ENCODE measurements at places on chromosomes 11 and 22.

- peaks cover 7% of the 10 kb centered on the region for H3K36me3 ChIP-seq
- H3K27ac ChIP-seq = no peak overlapping the region
- H3K4me3 ChIP-seq = no peak overlapping the region
- H3K4me1 ChIP-seq = no peaks in the 10 kb centered on the region
Measured at GRCh38 chr22:40922484-40923303, 28.5 kb upstream of the RBX1 start.

DNA sequence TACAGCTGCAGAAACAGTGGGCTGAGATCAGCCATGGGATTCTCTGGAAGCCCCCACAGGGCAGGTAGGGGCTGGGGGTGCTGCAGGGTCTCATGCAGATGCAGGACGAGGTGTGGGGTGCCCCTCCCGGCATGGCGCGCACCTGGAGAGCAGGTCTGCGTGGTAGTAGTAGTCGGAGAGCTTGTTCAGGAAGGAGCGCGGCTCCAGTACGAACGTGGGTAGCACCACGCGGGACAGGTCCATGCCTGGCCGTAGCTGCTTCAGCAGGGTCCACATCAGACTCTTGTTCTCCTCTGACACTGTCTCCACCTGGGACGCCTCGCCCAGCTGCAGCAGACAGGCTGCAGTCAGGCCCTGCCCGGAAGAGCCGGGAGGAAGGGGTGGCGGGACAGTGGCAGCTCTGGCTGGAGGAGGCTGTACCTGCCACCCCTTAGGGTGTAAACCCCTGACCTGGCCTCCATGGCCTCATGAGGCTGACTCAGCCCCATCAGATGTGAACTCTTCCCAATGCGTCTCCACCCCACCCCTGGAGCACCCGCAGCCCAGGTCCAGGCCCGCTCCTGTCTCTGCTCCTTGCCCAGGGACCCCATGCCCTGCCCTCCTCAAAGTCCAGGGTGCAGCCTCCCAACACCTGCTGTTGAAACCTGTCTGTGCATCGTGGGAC, 47.0 kb upstream of the CARS1 start:
- no peak for DNase-seq
- no peaks in the 10 kb centered on the region for H3K4me1 ChIP-seq
- H3K27me3 ChIP-seq = peaks cover 80% of the 10 kb centered on the region
- no peak overlapping the region for H3K4me3 ChIP-seq

- no peaks in the 10 kb centered on the region for H3K36me3 ChIP-seq
- no peak overlapping the region for H3K4me3 ChIP-seq
- peaks cover 2% of the 10 kb centered on the region for H3K27me3 ChIP-seq
- H3K27ac ChIP-seq = no peak overlapping the region
- H3K4me1 ChIP-seq = no peaks in the 10 kb centered on the region
Measured at GRCh38 chr22:39543095-39543494, 10.5 kb upstream of the RPS19BP1 start.

DNA sequence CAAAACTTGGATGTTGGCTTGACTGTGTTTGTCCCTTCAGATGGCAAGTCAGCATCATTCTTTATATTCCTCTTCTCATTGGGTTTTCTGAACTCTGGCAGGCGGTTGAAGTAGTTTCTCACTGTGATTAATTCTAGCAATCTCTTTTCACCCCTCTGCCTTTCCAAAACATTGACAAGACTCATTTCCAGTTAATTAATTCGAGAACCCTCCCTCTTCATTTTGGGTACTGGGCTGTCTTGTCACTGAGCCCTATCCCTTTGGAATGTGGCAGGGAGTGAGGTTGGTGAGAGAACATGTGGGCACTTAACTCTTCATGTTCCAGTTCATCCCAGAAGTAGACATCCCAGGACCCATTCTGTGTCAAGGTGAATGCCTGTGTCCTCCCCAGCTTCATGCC, 133.0 kb downstream of the WNT7B start:
- no peak overlapping the region for H3K4me3 ChIP-seq
- H3K27ac ChIP-seq = no peak overlapping the region
- H3K4me1 ChIP-seq = no peaks in the 10 kb centered on the region
- H3K27me3 ChIP-seq = no peaks in the 10 kb centered on the region
- peaks cover 10% of the 10 kb centered on the region for H3K36me3 ChIP-seq
- no peak for DNase-seq

- H3K4me3 ChIP-seq = no peak overlapping the region
- H3K36me3 ChIP-seq = no peaks in the 10 kb centered on the region
- no peak for DNase-seq
- H3K27me3 ChIP-seq = peaks cover 59% of the 10 kb centered on the region
- H3K27ac ChIP-seq = no peak overlapping the region
Measured at GRCh38 chr11:2426826-2427521, 17.3 kb downstream of the TRPM5 start.

DNA sequence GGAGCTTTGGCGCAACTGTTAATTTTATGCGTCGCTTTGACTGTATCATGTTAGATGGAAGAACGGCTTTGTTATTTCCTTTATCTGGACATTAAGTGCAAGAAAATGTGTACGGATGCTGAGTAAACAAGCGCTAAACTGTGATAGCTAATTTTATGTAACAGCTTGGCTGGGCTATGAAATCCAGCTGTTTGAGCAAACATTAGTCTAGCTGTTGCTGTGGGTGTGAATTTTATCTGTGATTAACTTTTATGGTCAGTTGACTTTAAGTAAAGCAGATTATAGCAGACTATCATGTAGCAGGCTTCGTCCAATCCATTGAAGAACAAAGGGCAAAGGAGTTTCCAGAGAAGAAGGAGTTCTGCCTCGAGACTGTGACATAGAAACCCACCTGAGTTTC, 14.0 kb downstream of the OR8A1 start:
- H3K4me1 ChIP-seq = no peaks in the 10 kb centered on the region
- no peak for DNase-seq
- H3K4me3 ChIP-seq = no peak overlapping the region
- no peaks in the 10 kb centered on the region for H3K36me3 ChIP-seq
- no peak overlapping the region for H3K27ac ChIP-seq
- H3K27me3 ChIP-seq = no peaks in the 10 kb centered on the region

GRCh38 chr22:42360348-42360747, 71.9 kb downstream of the NFAM1 start:
- no peak overlapping the region for H3K27ac ChIP-seq
- no peak for DNase-seq
- H3K4me3 ChIP-seq = no peak overlapping the region
- H3K36me3 ChIP-seq = no peaks in the 10 kb centered on the region
- H3K27me3 ChIP-seq = peaks cover 2% of the 10 kb centered on the region

All from HepG2 (cell line).